Nucleus accumbens (tissue), 56 donors: ENCODE measurements at places on chromosomes 12 and 14.

GRCh38 chr14:27836386-27836785 is 930.2 kb upstream of the FOXG1 start:
- DNase-seq = no peak

DNA sequence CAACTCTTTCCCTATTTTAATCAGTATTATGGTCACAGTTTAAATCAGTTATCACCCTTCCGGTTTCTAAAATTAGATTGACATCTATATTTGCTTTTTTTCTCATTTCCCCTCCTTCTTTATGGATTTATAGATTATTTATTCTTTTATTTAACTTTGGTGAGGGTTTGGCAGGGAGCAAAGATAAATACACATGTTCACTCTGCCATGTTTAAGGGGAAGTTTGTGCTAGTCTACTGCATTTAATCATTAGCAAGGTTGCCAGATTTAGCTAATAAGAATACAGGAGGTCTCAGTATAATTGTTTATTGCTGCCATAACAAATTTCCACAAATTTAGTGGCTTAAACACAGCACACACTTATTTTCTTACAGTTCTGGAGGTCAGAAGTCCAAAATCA is 204.0 kb upstream of the BTG1 start:
- no peak for DNase-seq

- DNase-seq = no peak
Observed at GRCh38 chr12:80559766-80560165, 115.7 kb downstream of the PTPRQ start.

DNA sequence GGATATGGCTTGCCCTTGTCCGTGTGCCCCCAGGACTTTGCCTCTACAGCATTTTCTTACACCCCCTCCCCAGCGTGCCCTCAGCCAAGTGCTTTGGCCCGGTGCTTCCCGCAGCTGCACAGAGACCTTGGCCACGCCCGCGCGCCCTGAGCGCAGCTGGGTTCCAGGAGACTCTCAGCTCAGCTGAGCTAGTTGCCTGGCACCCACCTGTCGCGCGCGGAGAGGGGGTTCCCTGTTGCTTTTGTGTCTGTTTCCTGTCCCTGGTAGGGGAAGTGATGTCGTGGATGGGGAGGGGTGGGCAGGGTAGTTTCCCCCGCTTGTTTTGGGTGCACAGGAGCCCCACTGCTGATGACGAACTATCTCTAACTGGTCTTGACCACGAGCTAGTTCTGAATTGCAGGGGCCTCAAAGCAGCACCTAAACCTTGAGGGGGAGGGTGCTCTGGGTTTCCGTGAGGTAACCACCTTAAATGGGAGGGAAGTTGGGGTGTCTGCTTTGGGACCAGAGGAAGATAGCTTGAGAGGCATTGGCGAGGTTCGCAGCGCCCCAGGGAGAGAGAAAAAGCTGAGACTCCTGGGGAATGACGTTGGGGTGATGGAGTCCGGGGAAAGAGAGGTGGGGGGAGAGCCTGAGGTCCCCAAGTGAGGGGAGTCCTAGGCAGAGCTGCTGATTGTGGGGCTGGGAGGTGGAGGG is 1.5 kb downstream of the DIO3 start:
- DNase-seq = no peak

DNA sequence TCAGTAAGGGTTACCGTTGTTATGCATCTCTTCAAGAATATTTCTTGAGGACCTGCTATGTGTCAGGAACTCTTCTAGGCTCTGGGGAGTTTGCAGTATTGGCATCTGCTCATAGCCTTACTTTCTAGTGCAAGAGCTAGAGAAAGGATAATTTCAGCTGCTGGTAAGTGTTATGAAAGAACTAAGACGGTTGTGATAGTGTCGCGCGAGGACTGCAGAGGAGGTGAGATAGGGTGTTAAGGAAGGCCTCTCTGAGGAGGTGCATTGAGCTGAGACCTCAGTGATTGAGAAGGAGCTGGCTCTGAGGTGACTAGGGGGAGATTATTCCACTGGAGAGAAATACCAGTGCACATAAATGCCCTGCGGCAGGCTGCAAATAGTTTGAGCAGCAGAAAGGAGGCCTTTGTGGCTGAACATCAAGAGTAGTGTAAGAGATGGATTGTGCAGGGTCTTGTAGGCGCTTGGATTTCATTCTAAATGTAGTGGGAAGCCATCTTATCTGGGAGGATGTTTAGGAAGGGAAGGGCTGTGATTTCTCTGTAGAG is 824 bp downstream of the DDX55 start:
- no peak for DNase-seq

GRCh38 chr14:79161571-79161970 is 991.4 kb downstream of the NRXN3 start:
- no peak for DNase-seq

GRCh38 chr14:52413729-52414408 is 99.8 kb downstream of the PTGER2 start:
- no peak for DNase-seq

- no peak for DNase-seq
Observed at GRCh38 chr12:96237035-96237434, 42.9 kb downstream of the ELK3 start.

- DNase-seq = no peak
Observed at GRCh38 chr12:98579835-98580234, 13.7 kb upstream of the SLC25A3 start.

DNA sequence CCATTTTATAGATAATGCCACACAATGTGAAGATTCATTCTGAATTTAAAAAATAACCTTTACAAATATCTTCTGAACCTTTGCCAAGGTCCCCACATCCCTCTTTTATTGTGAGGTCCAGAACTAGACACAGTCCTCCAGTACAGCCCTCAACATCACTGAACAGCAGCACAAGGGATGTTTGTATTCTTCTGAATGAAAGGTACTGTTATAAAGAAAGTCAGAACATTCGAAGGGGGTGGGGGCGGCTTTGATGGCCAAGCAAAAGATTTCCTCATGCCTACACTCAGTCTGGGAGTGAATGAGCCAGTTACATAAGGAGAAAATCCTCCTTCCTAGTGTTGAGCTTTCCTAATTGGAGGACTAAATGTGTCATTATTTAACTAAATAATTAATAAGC is 77.3 kb downstream of the PPM1A start:
- no peak for DNase-seq

DNA sequence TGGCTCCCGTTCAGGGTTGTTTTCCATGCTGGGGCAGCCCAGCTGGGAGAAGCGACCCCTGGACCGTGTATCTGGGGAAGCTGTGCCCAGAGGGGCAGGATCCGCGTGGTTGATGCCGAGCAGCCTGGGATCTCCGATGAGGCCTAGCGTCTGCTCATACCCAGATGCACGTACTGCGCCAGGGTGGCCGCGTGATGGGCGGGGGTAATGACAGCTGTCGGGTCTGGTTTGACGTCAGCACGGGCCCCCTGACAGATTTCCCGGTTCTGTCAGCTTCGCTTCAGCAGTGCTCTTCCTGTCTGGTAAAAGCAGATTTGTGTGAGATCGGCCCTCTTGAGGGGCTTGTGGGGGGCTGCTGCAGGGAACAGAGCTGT is 147.3 kb downstream of the TSPAN9 start:
- no peak for DNase-seq

- DNase-seq = no peak
Observed at GRCh38 chr14:25034803-25035681, 14.9 kb downstream of the STXBP6 start.

GRCh38 chr14:76375947-76376404 is at the start of gene ESRRB:
TSS of gene ESRRB (plus strand) at chr14:76376137. CDS start at chr14:76376402, 265 bp downstream.
- DNase-seq = no peak

DNA sequence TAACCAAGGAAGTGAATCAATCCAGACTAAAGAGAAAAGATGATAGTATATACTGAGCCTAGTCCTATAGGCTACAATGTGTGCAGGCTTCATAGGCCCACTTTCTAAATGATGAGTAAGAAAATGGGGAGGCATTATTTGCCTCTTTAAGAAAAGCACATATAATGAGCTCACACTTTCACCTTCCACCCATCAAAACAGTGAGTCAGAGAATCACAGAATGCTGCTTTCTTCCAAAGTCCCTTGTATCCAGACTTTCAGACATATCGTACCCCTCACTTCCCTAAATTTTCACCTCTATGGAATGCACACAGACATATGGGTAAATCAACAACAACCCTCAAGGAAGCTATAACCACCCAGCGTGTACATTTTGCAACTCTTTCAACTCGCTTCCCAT is 286.4 kb upstream of the PRKD1 start:
- no peak for DNase-seq

DNA sequence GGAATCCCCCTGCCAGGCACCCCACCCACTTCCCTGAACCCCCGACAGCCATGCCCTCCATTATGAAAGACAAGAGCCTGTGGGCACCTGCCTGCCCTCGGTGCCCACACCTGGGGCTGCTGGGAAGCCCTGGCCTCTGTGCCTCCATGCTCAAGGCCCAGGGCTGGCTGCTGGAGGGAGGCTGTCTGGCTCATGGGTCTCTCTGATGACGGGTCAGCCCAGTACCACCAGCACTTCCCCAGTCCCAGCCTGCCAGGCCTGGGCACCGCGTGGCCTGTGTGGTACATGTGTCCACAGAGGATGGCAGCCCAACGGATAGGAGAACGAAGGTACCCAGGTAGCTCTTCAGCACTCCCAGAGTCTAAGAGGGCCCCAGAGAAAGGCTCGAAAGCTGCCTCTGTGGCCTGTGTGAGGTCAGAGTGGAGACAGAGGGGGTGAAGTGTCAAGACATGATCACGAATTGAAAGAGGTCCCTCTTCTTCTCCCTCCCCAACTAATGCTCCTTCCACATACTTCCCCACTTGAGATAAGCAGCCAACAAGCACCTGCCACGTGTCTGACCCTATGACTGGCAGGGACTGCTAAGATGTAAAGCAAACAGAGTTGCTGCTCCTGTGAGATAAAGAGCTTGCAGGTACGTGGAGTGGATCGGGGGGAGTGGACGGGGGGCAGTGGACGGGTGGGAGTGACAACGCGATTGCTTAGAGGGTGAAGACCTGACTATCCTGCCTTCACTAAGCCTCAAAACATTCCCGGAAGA is 21.2 kb downstream of the FBLN5 start:
- DNase-seq = no peak

DNA sequence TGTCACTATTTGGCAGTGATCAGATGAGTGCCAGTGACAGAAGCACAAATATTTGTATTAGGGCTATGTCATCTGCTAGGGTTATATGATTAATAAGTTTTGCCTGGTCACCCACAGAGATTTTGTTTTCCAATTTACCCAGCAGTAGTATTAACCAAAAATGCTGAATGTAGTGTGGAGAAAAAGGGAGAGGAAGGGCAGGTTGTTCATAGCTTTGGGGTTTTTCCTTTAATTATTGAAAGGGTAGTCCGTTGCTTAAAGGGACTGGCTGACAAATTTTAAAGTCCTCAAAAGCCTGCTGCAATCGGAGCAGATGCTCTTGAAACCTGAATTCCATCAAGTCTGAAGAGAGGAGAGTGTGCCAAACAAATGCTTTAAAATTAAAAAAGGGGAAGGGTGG is 237.9 kb upstream of the CCDC196 start:
- no peak for DNase-seq

- no peak for DNase-seq
Observed at GRCh38 chr12:88805286-88805685, 225.0 kb upstream of the KITLG start.
